ENCODE measurements at places on chromosomes 1 and 21.

DNA sequence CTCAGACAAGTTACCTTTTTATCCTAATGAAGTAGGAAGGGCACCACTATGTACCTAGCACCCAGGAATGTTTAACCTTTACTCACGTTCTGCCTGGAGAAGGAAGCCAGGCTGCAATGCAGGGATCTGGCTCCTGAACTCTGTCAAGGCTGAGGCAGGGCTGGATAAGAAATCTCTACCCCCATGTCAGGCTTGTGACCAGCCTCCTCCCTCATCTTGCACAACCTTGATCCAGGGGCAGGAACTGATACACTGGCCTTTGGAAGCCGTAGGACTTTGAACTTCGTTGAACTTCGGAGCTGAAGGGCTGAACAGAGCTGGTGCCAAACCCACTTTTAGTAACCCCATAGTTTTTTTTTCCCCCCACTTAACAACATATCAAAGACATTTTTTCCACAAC, 8.0 kb upstream of the AKR1A1 start:
- DNase-seq: no peak

GRCh38 chr1:10692401-10693021, 103.9 kb downstream of the CASZ1 start:
- peak; percentile 44 for DNase-seq

DNA sequence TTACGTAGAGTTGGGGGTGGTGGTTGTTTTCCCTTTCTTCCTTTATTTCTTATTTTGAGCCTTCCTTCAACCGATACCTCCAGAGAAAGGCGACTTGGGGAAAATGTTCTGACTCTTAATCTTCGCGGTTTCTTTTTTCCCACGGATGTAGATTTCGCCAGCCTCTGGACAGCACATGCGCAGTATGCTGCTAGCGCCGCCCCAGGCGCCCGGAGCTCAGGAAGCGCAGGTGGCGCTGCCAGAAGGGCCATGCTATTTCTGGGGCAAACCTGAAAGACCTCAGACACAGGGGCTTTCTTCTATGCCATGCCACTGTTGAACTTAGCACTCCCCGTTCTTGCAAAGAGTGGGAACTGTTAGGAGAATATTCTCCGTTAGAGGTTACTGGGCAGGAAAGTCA, 392.1 kb downstream of the KIF26B start:
- no peak for DNase-seq

- DNase-seq: peak; percentile 87
These were observed 19.4 kb downstream of the PLEKHO1 start for GRCh38 chr1:150168960-150169601.

DNA sequence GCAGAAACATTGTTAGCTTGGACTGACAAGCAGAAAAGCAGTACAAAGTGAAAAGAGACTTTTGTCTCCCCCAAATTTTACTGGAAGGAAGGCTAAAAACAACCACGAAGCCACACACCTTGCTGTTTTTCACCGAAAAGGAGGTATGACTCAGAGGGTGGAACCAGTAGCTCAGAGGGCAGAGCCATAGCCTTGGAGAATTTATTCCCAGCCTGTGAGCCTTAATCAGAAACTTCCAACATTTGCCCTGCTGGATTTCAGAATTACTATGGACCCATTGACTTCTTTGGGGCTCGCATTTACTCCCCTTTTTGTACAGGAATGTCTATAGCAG, 32.0 kb downstream of the RPS6KC1 start:
- DNase-seq: no peak

DNA sequence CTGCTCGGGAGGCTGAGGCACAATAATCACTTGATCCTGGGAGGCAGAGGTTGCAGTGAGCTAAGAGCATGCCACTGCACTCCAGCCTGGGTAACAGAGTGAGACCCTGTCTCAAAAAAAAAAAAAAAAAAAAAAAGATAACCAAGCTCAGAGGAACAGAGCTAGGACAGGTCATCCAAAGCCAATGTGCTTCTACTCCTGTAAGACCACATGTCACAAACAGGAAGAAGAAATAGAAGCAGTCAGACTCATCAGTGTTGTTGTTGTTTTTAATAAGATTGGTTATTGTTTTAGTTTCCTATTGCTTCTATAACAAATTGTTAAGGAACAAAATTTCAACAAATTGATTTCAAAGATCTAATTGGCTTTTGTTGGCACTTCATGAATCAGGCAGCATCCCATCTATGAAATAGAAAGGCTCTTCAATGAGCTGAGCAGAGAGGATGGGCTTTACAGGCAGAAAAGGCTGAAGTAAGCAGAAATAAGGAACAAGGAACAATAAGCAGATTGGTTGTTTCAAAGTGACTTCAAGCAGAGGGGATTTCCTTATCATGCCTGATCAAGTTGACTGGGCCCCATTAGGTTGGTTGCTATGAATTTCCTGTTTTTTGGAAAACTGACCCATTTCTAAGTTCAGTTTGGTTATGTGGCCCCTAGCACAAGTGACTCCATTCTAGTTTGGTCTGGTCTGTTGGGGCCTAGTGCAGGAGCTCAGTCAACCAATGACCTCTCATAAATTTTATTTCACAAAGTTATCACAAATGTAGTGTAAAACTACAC, 6.0 kb upstream of the AKNAD1 start:
- no peak for DNase-seq

Measured in BE2C (cell line).